ENCODE measurements at places on chromosomes 6 and 20.

GRCh38 chr20:13515796-13516558, 122.8 kb downstream of the TASP1 start:
- DNase-seq = no peak

GRCh38 chr20:50013976-50014375, 31.2 kb downstream of the SNAI1 start:
- no peak for DNase-seq

- no peak for DNase-seq
These were observed 30.4 kb downstream of the TXNDC5 start for GRCh38 chr6:7879980-7880717.

DNA sequence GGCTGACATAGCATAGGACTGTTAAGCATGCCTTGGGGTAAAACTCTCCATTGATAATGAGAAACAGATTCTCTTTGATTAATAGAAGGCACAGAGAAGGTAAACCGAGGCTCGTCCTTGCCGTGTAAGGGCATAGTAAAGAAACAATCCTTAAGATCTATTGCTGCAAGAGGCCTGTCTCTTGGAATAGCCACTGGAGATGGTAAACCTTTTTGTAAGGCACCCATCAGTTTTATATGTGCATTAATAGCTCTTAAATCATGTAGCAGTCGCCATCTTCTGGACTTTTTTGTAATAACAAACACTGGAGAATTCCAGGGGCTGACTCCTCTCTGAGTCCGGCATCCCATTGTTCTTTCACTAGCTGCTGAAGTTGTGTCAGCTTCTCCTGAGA, 8.4 kb upstream of the ABHD12 start:
- DNase-seq = no peak

GRCh38 chr20:58169450-58169849, 59.0 kb downstream of the ANKRD60 start:
- no peak for DNase-seq

- peak; percentile 59 for DNase-seq
These were observed 219.3 kb downstream of the ARHGAP18 start for GRCh38 chr6:129490521-129491255.

DNA sequence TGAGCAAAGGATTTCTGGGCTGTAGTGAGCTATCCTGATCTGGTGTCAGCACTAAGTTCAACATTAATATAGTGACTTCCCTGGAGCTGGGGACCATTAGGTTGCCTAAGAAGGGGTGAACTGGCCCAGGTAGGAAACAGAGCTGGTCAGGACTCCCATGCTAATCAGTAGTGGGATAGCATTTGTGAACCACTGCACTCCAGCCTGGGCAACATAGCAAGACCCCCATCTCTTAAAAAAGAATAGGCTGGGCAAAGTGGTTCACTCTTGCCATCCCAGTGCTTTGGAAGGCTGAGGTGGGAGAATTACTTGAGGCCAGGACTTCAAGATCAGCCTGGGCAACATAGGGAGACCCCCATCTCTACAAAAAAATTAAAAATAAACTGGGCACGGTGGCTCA, 39.3 kb downstream of the BAK1 start:
- no peak for DNase-seq

DNA sequence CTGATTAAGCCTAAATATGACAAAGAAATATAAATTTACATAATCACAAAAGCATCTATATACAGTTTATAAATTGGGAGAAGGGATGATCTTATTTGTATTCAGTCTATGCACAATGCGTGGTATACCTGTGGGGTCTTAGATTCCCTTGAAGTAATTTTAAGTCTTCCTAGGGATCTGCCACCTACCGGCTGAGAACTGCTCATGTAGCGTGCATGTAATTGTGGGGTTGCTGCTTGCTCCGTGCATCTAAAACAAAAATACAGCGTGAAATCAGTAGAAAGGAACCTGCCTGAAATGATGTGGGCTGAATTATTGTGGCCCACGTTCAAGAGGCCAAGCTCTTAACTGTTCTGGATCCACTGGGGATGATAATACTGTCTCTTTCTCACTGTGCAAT, 187.3 kb downstream of the MBOAT1 start:
- no peak for DNase-seq

DNA sequence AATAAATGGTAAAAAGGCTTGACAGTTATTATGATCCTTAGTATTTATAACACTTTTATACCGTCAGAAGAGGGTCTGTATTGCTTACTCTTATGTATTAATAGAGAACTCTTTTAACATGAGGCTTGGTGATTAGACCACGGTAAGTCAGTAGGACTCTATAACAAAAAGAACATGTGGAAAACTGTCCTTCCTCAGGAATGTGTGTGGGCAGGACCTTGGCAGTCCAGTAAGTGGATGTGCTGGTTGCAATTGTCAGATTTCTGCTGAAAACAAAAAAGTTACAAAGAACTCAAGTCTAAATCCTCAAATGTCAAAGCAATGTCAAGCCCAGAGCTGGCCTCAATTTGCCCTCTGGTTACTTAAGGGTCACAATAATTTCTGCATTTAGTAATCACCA, 81.1 kb downstream of the PLCG1 start:
- DNase-seq = no peak

- no peak for DNase-seq
These were observed 40.6 kb downstream of the GCNT2 start for GRCh38 chr6:10561611-10562199.

GRCh38 chr6:130560231-130560630, 194.4 kb downstream of the TMEM200A start:
- no peak for DNase-seq

- DNase-seq = no peak
These were observed 5.0 kb upstream of the LSM14B start for GRCh38 chr20:62117362-62117646.

GRCh38 chr6:150510576-150510975, 89.1 kb upstream of the PLEKHG1 start:
- DNase-seq = no peak

DNA sequence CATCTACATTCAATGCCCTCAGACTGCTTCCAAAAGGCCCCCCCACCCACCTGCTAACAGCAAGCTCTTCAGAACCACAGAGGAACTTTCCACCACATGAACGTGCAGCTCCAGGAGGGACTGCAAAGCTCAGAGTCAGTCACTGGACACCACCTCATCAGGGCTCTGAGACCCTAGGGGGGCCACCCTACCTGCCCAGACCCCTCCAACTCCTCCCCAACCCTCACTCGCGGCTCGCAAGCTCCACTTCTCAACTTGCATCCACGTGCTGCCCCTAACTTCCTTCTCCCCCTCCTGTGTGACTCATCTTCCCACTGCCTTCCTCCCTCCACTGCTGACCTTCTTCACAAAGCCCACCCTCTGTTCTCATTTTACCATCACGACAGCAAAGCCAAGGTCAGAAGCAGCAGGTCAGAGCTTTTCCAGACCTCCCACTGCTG, 6.5 kb downstream of the MBOAT1 start:
- DNase-seq = no peak

- DNase-seq = no peak
These were observed 4.6 kb upstream of the PPP1R3G start for GRCh38 chr6:5080574-5080973.

- DNase-seq = no peak
These were observed 1.4 kb downstream of the MTCL3 start for GRCh38 chr6:127517693-127518092.

DNA sequence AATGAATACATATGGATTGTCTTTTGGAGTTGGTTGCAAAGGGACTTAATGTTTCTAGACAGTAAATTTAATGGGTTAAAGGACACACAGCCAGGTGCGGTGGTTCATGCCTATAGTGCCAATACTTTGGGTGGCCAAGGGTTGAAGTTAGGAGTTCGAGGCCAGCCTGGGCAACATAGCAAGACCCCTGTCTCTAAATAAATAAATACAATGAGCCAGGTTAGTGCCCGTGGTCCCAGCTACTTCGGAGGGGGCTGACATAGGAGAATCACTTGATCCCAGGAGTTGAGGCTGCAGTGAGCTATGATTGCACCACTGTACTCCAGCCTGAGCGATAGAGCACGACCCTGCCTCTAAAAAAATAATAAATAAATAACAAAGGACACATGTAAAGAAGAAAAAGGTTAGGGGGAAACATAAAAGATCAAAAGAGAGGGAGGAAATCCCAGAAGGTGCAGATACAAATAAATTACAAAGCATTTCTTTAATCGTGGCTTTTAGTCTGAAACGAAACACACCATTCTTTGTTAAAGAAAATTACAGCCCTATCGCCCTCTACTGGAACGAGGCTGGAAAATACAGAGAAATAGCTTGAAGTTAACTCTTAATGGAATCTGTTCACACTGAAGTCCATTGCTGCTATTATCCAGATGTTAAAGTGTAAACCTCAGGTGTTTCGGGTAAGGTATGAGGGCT, 42.6 kb upstream of the SCML4 start:
- no peak for DNase-seq

DNA sequence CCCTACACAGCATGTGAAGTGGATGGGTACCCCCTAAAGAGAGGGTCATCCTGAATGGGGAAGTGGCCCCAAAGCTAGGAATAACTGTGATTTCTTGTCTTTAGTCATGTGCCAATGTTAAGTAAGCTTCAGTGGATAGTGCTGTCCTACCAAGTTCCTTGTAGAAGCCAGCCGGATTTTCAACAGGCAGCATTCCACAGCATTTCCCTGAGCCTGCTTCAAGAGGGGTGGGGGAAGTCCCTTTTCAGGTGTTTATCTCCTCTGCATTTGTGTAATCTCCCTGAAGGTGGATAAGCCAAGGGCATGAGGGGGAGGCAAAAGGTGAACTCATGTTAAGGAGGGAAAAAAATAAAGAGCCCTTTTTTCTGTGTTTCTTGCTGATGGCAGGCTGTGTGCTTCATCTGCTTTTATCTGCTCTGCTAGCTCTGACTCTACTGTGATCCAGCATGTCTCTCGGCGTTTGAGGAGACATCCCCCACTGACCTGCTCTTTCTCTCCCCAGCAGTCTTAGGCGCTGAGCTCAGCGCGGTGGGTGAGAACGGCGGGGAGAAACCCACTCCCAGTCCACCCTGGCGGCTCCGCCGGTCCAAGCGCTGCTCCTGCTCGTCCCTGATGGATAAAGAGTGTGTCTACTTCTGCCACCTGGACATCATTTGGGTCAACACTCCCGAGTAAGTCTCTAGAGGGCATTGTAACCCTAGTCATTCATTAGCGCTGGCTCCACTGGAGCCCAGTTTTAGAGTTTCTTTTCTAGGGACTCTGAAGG, 1.9 kb downstream of the EDN1 start:
- no peak for DNase-seq

- no peak for DNase-seq
These were observed 6.9 kb downstream of the RSPO4 start for GRCh38 chr20:995170-995569.

DNA sequence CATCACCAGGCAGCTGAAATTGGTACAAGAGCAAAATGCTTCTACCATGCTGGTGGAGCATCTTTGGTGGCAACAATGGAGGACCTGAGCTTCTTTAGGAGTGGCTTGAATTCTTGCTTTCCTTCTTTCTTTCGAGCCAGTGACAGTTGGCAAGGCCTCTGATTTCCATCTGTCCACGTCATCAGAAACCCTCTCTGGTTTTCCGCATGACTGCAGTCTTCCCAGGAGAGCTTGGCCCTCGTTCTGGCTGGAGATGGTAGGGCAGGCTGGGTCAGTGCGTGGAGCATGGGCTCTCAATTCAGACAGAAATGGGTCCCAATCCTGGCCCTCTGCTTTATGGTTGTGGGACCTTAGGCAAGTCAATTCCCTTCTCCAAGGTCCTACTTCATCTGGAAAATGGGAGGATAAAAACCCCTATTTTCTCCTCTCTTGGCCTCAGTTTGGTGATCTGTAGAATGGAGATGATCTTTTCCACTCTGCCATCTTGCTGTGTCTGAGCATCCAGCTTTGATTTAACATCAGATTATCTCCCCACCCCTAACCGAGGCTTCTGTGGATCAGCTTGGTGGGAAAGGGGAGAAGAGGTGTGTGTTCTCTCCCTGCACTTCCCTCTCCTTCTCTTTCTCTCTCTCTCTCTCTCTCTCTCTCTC, 3.6 kb upstream of the BPIFB1 start:
- DNase-seq = no peak

DNA sequence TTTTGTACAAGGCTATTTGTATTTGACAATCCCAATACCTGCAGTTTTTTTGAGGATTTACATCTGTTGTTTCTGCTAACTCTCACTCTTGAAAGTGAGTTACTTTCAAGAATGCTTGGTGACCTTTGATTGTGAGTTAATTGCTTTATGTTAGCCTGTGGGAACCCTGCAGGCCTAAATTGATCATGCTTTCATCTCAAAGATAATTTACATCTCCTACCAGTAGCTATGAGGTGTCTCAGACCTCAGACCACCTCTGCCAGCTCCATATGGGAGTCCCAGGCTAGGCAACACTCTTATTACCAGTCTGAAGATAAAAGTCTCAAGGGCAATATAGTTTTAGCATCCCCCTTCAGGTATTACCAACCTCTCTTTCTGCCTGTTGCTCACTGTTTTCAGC, 116.4 kb upstream of the THEMIS start:
- DNase-seq = no peak

- no peak for DNase-seq
These were observed 54.6 kb downstream of the FYN start for GRCh38 chr6:111818539-111819226.

- DNase-seq = no peak
These were observed 170.2 kb downstream of the ZDHHC14 start for GRCh38 chr6:157551041-157551832.

DNA sequence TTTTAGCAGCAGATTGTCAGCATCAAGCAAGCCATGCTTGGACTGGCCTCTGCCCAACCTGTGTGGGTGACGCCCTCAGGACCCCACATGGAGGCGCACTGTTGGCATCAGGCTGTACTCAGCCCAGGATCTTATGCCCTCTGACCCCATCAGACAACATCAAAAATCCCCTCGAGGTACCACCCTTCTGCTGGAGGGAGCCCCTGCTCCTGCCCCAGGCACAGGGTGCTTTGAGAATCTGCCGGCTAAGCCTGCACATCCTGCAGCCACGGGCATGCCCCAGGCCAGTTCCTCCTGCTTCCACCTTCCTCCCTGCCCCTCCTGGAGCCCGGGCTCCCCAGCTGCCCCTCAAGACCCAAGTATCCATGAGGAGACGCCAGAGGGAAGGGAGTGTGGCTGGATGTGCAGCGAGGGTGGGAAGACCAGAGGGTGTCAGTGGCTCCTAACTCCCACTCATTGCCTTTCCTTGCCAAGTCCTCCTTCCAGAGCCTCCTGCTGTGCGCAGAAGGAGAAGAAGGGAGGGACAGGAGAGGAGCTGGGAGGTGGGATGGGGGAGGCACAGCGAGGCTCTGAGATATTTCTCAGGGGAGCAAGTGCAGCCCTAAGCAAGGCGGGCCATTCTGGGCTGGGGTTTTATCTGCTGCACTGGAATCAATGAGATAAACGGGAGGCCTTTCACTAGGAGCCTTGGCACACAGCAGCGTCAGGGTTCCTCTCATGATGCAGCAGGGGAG, 77.4 kb upstream of the CST7 start:
- no peak for DNase-seq

- DNase-seq = no peak
These were observed 223.6 kb downstream of the TTLL2 start for GRCh38 chr6:167548451-167548850.

GRCh38 chr6:126233192-126233591, 106.7 kb upstream of the CENPW start:
- DNase-seq = no peak

- DNase-seq = no peak
These were observed 331.6 kb upstream of the NT5E start for GRCh38 chr6:85118233-85118632.

Measured in activated gamma-delta T cell treated with anti-CD3 and anti-CD28 coated beads, Interleukin-2, amount 50 U/mL, for 16 hours (primary cell).